ENCODE measurements at places on chromosomes 6 and 20.

- DNase-seq = no peak
These were observed 10.7 kb downstream of the HCK start for GRCh38 chr20:32062776-32063170.

GRCh38 chr6:50681213-50681824 is 32.0 kb upstream of the TFAP2D start:
- DNase-seq = no peak

DNA sequence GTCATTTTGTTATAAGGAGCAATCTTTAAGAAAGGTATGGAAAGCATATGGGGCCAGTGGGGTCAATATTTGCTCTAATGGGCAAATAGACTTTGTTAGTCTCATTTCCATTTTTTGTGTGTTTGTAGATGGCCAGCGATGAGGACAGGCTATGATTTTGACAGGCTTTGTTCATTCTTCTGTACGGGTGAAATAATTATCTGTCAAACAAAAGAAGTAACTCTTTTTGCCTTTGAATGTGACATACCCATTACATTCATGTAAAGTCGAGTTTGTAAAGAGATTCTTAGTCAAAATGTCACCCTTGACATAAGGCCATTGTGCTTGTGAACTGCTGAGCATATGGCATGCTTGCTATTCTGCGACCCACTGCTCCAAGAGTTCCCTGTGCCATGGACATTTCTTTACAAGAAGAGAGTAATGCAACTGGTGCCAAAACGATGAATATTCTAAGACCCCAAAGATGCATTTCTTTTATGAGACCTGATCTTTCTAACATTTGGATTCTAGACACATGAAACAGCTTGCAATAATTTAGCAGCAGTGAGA is 38.2 kb upstream of the JAG1 start:
- DNase-seq = no peak

- DNase-seq = no peak
These were observed 129.4 kb downstream of the BCAS1 start for GRCh38 chr20:53940907-53941545.

DNA sequence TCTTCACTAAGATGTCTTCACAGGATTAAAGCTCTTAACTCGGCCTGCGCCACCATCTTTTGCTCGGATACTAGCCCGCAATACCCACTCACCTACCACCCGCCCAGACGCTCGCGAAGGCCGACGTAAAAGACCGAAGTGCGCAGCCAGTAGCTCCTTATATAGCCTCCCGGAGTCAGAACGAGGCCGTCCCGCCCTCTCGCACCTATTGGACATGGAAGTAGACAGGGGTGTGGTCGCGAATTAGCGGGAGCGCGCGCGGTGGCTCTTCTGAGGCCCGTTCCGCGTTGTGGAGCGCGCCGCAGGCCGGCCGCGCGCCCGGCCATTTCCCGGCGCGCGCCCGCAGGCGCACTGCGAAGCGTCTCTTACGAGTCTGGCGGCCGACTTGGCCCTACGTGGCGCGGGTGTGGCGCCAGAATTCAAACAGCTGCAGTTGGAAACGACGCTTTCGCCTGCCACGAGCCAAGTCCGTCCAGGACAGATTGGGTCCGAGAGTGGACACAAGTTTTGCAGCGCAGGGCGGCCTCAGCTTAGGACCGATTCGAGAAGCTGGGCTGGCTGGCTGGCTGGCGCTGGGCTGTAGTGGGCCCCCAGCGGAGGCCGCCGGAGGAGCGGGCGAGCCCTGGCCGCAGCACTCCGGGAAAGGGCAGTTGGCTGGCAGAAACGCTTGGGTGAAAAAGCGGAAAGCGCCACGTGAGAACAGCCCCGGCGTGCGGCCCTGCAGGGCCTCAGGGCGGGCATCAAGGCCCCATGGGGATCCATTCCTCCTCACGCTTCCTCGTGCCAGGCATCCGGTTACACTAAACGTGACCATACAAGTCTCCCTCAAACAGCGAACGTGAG is 36.1 kb upstream of the SYNCRIP start:
- peak; percentile 90 for DNase-seq

DNA sequence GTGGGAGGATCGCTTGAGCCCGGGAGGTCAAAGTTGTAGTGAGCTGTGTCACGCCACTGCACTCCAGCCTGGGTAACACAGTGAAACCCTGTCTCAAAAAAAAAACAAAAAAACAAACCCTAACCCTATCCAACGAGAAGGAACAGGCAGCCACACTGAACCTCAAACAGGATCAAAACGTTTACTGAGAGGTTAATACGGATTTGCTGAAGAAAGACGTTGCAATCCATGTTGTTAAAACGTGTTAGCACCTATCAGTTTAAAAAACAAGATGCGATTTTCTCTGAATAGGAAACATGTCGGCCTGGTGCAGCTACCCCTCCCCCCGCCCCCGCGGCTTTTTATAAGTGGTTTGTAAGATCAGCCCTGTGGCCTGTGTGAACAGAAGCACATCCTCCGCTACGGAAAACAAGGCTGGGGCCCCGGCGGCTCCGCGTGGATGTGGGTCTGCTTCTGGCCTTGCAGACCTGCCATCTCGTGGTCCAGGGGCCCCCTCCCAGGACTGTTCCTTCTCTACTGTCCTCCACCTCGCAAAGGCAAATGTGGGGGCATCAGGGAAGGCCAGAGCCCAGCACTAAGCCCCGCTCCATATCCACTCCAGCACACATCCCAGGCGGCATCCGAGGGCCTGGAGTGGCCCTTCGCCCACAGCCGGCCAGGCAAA is 11.4 kb downstream of the SLC2A4RG start:
- no peak for DNase-seq

DNA sequence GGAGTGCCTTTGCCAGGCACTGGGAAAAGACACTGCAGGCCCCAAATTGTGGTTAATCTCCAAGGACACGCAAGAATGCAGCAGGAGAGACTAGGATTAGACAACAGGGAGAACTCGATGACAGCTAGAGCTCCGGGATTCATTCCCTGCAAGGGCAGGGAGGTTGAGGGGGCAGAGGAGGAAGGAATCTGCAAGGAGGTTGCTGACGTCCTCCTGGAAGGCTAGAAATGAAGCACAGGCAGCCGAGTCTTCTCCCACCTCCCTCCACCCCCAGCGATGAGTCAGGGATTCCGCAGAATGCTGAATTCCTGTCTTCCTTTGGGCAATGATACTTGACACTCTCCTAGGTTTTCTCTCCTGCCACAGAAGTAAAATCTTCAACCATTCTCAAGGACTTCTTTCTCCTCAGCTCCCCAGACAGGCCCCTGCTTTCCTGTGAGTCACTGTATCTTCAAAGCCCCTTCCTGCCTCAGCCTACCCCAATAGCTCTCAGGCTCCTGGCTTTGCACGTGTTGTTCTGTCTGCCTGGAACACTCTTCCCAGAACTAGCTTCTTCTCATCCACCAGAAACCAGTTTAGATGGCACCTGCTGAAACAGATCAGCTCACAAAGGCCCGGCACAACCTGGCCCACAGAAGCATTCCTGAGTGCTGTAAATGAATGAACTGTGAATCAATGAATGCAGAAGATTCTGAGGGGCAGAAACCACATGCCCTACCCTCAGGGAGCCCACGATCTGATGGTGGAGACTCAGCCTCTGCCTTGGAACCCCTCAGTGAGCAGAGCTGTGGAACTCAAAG is 85.6 kb downstream of the MRPL14 start:
- no peak for DNase-seq

- DNase-seq = no peak
These were observed 24.1 kb upstream of the SH3BGRL2 start for GRCh38 chr6:79607000-79607399.

DNA sequence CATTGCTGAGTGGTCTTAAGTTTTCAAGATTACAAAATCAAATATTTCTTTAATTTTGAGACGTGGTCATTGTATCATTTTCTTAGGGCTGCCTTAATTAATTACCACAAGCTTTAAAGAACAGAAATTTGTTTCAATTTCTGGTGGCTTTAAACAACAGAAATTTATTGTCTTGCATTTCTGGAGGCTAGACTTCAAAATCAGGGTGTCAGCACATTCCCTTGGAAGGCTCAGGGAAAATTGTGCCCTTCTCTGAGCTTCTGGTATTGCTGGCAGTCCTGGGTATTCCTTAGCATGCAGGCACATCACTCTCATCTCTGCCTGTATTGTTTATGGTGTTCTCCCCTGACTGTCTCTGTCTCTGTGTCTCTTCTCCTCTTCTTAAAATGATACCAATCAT is 76.0 kb upstream of the PCSK2 start:
- DNase-seq = no peak

DNA sequence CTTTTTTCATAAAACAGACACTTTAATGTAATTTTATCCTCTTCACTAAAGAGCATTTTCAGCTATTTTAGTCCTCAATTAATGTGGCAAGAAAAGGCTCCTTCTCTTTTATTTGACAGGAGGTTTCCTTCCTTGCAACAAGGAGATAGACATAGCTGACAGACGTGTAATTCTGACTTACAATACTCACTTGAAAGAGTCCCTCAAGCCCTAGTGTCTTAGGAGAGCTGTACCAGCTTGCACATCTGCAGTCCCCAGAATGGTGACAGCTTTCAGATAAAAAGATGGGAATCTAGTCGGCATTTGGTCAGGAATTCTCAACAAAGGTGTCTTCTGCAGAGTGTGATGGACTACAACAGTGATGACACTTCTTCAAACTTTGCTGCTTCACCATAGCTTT is 603.7 kb upstream of the PTCHD4 start:
- no peak for DNase-seq
